ENCODE measurements at places on chromosomes 7 and 10.

- DNase-seq, result no peak
Observed at GRCh38 chr10:116160271-116160670, 112.7 kb downstream of the GFRA1 start.

GRCh38 chr7:45921381-45921698 lies 268 bp upstream of the IGFBP3 start:
- DNase-seq, result no peak

- DNase-seq, result no peak
Observed at GRCh38 chr10:22310928-22311327, 5.3 kb upstream of the COMMD3 start.

DNA sequence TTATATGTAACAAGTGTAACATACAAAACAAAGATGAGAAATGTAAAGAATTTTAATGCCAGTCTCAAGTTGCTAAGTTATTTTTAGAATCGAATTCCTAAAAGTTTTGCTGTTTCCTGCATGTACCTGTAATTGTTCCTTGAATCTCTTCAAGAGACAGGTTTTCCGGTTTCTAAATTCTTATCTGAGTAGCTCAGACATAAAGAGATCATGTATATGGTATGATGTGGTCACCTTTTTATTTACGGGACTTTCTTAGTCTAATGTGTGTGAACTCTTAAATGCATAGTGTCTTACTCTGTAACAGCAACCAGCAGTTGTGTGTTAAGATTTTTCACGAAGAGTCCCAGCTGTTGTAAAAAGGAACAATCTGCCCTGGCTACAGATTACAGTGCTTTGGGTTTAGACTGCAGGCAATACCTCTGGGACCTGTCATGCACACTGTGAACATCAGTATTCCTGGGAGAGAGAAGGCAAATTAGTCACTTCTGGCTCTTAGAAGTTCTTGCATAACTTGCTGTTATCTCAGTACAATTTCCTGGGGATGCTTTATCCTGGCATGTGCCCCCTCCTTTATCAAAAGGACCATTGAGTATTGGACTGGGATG lies 263.4 kb downstream of the BICC1 start:
- DNase-seq, result no peak

- no peak for DNase-seq
Observed at GRCh38 chr7:33905389-33906032, at the start of gene BMPER. Gene BMPER, plus strand, starts transcription at chr7:33905539. Its CDS starts 75 bp downstream, at chr7:33905614.

Data from CD4-positive, alpha-beta T cell treated with Interleukin-1 beta for 1 hour (primary cell).